ENCODE measurements at places on chromosomes 16 and 17.

DNA sequence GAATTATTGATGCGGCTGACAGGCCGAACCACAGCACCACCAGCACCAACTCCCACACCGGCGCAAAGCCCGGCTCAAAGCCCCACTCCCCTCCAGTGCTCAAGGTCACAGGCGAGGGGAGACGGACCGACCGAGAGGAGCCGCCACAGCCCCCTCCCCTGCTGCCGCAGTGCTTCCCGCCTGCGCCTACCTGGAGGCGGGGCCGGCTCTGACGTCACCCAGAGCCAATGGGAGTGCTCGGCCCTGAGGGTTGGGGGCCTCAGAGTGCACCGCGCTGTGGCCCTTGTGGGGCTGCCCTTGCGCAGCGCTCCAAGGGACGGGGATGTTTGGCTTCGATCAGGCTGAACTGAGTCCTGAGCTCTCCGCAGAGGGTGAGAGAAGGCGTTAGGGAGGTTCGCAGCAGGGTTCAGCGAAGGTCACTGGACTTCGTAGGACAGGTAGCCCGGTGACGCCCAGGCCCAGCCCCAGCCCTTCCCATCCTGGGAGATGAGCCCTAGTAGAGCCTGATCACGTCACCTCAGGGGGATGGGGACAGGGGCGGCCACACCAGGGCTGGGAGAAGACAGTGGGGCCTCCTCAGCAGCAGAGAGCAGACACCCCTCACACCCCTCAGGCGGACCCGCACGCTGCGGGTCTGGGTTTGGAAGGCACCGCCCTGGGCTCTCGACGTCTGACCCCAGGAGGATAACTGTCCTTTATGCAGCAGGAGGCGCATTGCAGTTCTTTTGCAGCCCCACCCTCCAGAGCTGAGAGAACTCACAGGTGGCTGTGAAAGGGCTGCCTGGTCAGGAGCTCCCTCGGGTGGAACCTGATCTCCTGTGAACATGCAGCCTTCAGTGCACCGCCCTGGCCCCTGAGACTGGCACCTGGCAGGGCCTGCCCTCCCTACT lies 1.5 kb downstream of the NDRG4 start:
- DNase-seq = no peak

DNA sequence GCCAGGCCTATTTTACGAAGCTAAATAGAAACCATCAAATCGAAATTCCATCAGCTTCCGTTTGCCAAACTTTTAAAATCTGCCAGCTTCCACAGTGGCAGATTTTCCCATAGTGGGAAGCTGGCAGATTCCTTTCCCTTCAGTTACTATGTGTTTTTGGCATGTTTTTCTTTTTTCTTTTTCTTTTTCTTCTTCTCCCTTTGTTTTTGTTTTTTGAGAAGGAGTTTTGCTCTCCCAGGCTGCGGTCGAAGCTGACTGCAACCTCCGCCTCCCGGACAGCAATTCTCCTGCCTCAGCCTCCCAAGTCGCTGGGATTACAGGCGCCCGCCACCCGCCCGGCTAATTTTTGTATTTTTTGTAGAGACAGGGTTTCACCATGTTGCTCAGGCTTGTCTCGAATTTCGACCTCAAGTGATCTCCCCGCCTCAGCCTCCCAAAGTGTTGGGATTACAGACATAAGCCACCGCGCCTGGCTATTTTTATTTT lies 684 bp upstream of the CWC25 start:
- DNase-seq = no peak

- DNase-seq = no peak
These were observed 38.9 kb downstream of the LGALS9 start for GRCh38 chr17:27669850-27670249.

DNA sequence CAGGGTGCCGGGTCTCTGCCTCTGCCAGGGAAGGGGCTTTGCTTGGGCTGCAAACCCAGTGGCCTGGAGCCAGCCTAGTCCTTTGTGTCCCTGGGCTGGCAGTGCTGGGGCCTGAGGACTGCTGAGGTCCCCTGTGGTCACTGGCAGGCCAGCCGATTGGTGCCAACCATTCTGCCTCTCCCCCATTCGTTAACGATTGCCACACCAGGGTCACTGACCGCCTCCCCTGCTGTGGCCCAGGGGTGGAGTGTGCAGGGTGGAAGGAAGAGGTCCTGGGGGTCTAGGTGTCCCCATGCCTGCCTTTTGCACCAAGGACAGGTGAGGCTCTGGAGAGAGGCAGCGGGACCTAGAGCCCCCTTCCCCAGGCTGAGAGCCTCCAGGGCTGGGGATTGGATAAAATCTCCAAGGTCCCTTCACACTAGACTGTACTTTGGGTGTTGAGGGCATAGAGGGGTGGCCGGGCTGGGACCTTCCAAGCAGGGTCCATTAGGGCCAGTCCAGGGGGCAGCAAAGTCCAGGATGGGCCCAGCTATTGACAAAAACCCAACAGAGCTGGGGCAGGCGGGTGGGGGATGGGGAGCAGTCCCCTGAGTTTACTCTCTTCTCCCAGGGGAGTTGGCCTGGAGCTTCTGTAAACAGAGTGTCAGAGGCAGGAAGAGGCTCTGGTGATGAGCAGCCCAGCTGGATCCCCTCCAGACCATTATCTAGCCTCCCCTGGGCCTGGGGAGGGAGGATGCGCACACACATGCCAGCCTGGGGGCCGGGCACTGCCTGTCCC lies 1.1 kb downstream of the VASN start:
- peak; percentile 57 for DNase-seq

- DNase-seq = no peak
These were observed 17.5 kb downstream of the EMC8 start for GRCh38 chr16:85781695-85782370.

- DNase-seq = no peak
These were observed 619 bp downstream of the CACNB1 start for GRCh38 chr17:39196808-39197291.

GRCh38 chr16:68349838-68350410 lies 39.1 kb downstream of the PRMT7 start:
- no peak for DNase-seq

- DNase-seq = no peak
These were observed 26.7 kb downstream of the CEP131 start for GRCh38 chr17:81195941-81196495.

- DNase-seq = no peak
These were observed 53.2 kb downstream of the SLC39A11 start for GRCh38 chr17:73039282-73039681.

GRCh38 chr17:81865733-81866439 lies 5.3 kb downstream of the ARHGDIA start:
- no peak for DNase-seq

DNA sequence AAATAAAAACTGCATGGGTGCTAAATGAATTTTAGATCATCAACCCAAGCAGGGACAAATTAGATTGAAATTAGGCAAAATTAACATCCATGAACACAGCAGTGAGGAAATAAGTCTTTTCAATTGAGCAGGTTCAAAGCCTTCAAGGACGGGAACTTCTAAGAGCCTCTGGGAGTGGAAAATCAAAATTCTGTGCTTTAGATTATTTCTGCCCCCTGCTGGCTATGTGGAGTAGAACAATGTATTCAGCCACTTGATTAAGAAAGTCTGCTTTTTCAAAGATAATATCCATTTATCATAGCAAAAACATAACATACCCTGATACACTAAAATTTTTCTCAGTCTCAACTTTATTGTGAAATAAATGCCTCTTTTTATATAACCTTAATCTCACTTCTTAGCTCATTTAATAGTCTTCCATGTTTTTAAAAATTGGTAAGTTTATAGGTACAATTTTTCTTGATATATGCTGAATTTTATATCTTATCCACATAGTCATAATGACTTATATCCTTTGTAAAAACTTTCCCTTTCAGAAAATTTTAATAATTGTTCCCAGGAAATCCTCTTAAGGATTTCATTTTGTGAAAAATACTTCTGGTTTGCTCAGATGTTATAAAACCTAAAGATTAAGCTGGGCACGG lies 28.1 kb upstream of the NOL11 start:
- DNase-seq = peak; percentile 68

GRCh38 chr16:16189842-16190241 lies 33.5 kb downstream of the ABCC6 start:
- DNase-seq = no peak

- no peak for DNase-seq
These were observed 12.8 kb downstream of the SMIM5 start for GRCh38 chr17:75645889-75646637.

DNA sequence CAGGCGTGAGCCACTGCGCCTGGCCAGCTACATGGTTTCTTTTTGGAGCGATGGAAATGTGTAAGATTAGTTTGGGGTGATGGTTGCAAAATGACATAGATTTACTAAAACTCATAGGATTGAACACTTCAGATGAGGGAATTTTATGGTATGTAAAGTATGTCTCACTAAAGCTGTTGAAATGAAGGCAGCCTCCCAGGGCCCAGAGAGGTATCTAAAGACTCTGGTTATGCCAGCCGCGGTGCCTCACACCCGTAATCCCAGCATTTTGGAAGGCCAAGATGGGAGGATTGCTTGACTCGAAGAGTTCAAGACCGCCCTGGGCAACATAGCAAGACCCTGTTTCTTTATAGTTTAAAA lies 254.9 kb downstream of the PARN start:
- DNase-seq = peak; percentile 19

DNA sequence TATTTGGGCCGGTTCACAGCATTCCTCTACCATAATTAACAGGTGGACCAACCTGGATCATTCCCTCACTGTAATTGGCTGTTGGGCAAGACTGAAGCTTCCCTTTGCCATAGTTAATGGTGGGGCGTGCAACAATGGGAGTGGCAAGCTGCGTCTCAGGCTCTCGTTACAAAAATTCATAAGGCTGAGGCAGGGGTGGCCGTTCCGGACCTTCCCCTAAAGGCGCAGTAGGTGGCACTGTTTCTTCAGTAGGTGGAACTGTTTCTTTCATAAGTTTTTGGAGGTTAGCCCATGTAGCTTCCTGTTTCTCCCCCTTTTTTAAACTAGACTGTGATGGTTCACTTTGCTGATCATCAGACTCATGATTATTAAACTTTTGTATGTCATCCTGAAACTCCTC lies 17.0 kb upstream of the TMC5 start:
- DNase-seq = no peak

GRCh38 chr17:73902416-73903181 lies 258.4 kb upstream of the SDK2 start:
- DNase-seq = no peak

GRCh38 chr17:8372422-8372821 lies 4.1 kb downstream of the KRABD2 start:
- DNase-seq = no peak

GRCh38 chr16:72840631-72841381 lies 207.1 kb downstream of the ZFHX3 start:
- no peak for DNase-seq

DNA sequence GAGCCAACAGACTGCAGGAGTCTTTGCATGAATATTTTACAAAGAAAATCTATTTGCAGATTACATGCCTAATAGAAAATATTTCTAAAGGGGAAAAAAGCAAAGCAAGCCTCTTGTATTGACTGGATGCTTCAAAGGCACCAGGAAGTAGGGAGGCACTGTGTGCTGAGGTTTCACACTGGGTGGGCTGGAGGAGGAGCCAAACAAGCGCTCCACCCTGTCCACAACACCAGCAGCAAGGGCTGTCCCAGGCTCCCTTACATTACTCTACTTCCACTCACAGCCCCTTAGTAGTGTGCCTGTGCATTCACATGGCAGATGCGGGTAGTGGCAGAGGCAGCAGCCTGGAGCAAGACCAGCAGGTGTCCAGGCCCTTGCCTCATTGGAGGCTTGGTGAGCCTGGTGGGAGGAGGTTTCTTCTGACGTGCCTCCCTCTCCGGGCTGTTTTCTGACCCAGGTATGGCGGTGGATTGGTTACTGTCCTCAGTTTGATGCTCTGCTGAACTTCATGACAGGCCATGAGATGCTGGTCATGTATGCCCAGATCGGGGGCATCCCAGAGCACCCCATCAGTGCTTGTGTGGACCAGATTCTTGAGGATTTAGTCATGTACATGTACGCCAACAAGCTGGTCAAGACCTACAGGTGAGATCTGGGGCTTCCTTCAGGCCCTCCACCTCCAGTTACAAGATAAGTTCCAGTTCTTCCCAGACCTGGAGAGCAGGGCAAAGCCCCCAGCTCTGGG lies 7.0 kb upstream of the CCNF start:
- no peak for DNase-seq

DNA sequence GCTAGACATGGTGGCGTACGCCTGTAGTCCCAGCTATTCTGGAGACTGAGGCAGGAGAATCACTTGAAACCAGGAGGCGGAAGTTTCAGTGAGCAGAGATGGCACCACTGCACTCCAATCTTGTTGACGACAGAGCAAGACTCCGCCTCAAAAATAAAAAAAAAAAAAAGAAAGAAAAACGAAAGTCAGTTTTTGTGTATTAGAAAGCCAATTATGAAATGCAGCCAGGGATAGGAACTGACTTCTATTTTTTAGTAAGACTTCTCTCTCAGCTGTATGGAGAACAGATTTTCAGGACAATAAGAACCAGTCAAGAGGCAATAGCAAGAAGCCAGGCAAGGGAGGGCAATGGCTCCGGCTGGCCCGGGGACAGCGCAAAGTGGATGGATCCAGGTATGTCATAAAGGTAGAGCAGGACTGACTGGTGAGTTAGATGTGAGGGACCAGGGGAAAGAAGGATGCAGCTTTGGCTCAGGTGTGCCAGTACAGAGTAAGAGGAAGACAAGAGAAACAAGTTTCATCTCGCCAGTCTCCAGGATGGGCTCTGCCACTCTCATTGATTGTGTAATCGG lies 12.5 kb upstream of the CCL1 start:
- DNase-seq = no peak

DNA sequence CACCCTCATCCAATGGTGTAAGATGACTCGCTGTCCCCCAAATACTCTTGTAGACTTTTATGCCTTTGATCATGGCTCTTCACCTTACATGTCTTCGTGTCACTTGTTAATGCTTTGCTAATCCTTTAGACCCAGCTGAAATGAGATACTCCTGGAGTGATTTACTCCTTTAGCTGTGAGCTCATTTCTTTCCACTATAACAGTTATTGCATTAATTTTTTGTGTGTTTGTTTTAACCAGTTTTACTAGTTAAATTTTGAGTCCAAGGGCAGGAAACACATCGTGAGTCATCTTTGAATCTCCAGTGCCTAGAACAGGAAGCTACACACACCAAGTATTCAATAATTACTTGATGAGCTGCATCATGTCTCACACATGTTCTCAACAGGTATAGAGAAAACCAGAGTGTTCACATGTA lies 6.5 kb upstream of the CTCF start:
- DNase-seq = peak; percentile 36

GRCh38 chr17:79678091-79678735 lies 52.5 kb upstream of the ENPP7 start:
- no peak for DNase-seq

GRCh38 chr17:42571435-42572225 lies 4.7 kb downstream of the MLX start:
- DNase-seq = no peak

- no peak for DNase-seq
These were observed 216.7 kb downstream of the C16orf78 start for GRCh38 chr16:49590166-49590871.

All from brain microvascular endothelial cell (primary cell).